ENCODE measurements at places on chromosomes 5 and 9. TPM values are rescaled to one million over a fixed set of nuclear protein-coding genes. Genes with fewer than 3 reads are reported as not detected.

DNA sequence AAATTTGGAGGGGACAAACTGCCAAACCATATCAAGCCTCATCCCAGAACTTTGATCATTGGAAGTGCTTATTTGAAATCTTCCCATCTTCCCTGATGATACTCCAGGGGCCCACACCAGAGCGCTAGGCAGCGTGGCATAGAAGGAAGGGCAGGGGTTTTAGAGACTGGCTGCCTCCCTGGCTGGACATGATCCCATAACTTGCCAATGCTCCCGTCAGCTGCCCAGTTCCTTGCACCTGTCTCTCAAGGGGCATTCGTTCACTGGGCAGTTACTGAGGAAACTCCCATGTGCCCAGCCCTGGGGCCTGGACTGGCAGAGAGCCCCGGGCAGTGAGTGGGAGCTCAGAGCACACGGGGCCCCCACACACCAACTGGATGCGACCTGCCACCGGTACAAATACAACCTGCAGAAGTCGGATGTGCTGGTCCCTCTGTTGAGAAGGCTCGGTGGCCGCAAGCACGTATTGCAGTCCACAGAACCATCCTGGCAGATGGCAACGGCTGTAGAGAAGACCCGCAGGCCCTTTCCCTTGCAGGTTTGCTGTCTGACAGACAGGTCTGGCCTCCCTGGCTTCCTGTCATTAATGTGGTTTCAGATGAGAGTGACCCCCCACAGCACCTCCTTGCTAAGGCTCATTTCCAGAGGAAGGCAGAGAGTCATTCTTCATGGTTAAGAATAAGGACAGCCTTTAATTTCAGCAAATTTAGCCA is 122.4 kb downstream of the MVB12B start:
- H3K27me3 ChIP-seq: no peaks in the 10 kb centered on the region
- no peak overlapping the region for H3K27ac ChIP-seq
- H3K4me3 ChIP-seq: no peak overlapping the region
- H3K36me3 ChIP-seq: no peaks in the 10 kb centered on the region
- H3K4me1 ChIP-seq: peaks cover 21% of the 10 kb centered on the region

DNA sequence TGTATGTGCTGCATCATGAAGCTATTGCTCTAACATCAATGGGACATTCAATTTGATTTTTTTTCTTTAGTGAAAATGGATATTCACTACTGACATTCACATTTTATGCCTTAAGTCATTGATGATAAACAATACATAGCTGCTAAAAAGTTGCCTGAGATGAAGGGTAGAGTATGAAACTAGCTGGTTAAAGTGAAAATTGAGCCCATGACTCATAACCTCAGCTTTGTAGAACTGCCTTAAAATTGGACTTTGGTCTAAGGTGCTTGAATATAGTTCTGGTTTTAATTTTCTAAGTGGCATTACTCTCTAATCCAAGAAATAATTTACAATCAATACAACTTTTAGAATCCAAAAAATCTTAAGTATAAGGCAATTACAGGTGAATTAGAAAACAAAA is 740.4 kb upstream of the RIOK2 start:
- H3K4me3 ChIP-seq: no peak overlapping the region
- H3K36me3 ChIP-seq: no peaks in the 10 kb centered on the region
- no peak for DNase-seq
- no peak overlapping the region for H3K27ac ChIP-seq
- no peaks in the 10 kb centered on the region for H3K27me3 ChIP-seq
- H3K4me1 ChIP-seq: no peaks in the 10 kb centered on the region

DNA sequence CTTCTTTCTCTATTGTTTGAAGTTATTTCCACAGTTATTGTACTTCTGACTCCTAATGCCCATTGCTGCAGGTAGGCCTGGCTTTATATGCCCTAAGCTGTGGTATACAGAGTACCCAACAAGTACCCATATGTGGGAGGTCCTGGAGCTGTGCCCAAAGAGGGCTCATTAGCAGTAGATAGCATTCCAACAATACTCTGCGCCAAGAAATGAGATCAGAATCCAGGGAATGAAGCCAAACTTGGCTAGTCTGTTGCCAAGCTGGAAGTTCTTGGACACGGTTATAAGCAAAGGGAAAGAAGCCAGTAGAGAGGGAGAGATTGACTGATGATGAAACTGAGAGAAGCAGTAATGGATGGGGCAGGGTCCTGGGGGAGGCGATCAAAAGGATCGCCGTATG is 29.7 kb upstream of the FAM169A start:
- peaks cover 11% of the 10 kb centered on the region for H3K4me1 ChIP-seq
- no peak overlapping the region for H3K4me3 ChIP-seq

DNA sequence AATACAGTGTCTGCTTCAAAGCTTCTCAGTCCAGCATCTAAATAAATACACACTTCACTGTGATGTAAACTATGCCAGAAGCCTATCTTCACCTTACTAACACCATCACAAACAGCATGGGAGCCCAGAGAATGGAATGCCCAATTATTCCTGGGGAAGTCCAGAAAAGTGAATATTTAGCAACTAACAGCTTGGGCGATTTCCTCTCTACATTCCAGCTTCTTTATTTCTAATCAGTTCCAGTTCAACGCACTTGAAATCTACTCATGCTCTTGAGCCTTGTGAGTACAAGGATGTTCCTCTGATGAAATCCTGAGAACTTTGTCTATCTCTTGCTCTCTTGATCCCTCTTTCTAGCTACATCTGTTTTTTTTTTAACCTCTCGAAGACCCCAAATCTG is 100.4 kb upstream of the C9orf72 start:
- H3K27me3 ChIP-seq: peaks cover 10% of the 10 kb centered on the region
- H3K4me1 ChIP-seq: no peaks in the 10 kb centered on the region
- no peak overlapping the region for H3K4me3 ChIP-seq
- no peak for DNase-seq
- no peaks in the 10 kb centered on the region for H3K36me3 ChIP-seq
- H3K27ac ChIP-seq: no peak overlapping the region

- no peak for DNase-seq
- H3K36me3 ChIP-seq: peaks cover 11% of the 10 kb centered on the region
- H3K4me1 ChIP-seq: peaks cover 2% of the 10 kb centered on the region
- no peak overlapping the region for H3K27ac ChIP-seq
Measured at GRCh38 chr5:151312756-151313324, 9.3 kb upstream of the SLC36A3 start.

GRCh38 chr9:76630916-76631315 is 133.3 kb upstream of the PCA3 start:
- peaks cover 22% of the 10 kb centered on the region for H3K4me1 ChIP-seq
- H3K36me3 ChIP-seq: no peaks in the 10 kb centered on the region
- no peak overlapping the region for H3K27ac ChIP-seq
- peaks cover 2% of the 10 kb centered on the region for H3K27me3 ChIP-seq
- H3K4me3 ChIP-seq: no peak overlapping the region

GRCh38 chr9:120438836-120439546 is 141.0 kb downstream of the CDK5RAP2 start:
- no peaks in the 10 kb centered on the region for H3K27me3 ChIP-seq
- DNase-seq: no peak
- peak overlapping the region; percentile 57 for H3K27ac ChIP-seq

DNA sequence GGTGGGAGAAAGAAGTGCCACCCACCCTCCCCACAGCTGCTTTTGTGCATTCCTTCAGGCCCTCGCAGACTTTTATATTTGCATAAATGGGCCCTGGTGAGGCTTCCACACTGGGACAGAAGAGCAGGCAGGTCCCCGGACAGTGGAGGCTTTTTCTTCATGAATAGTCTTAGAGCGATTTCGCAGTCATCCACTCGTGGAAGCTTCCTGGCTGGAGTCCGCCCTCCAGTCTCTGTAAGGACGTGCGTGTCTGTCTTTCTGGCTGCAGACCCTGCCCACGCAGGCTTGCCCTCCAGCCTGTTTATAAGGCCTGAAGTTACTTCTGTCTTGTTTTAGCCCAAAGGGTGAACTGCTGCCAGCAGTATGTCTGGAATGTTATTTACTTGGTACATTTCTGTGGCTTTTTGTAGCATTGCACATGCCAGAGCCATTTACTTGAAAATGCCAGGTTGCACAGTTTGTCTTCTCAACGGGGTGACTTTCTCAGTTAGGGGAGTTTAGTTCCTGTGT is 195.7 kb downstream of the AOPEP start:
- DNase-seq: no peak
- H3K4me1 ChIP-seq: peaks cover 6% of the 10 kb centered on the region
- H3K27ac ChIP-seq: no peak overlapping the region
- H3K36me3 ChIP-seq: no peaks in the 10 kb centered on the region

DNA sequence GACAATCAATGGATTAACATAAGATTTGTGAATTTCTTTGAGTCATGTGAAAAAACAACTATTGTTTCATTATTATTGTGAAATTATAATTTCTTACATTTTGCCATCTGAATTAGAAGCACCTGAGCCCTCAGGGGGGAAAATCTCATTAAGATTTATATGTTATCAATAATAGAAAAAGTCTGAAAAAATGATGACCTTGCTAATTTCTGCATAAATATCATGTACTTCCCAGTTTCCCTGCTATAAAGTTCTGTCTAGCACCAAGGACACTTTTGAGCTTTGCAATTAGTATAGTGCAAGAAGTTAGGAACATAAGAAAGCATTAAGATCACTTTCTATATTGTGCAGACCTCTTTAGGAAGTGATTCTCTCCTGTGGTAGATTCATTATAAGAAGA is 488.3 kb upstream of the TUSC1 start:
- H3K36me3 ChIP-seq: peaks cover 7% of the 10 kb centered on the region
- no peaks in the 10 kb centered on the region for H3K4me1 ChIP-seq
- no peak overlapping the region for H3K27ac ChIP-seq
- DNase-seq: no peak
- H3K4me3 ChIP-seq: no peak overlapping the region

GRCh38 chr5:140365941-140366340 is 5.9 kb downstream of the SLC4A9 start:
- no peak overlapping the region for H3K27ac ChIP-seq
- peaks cover 7% of the 10 kb centered on the region for H3K4me1 ChIP-seq
- H3K36me3 ChIP-seq: no peaks in the 10 kb centered on the region

DNA sequence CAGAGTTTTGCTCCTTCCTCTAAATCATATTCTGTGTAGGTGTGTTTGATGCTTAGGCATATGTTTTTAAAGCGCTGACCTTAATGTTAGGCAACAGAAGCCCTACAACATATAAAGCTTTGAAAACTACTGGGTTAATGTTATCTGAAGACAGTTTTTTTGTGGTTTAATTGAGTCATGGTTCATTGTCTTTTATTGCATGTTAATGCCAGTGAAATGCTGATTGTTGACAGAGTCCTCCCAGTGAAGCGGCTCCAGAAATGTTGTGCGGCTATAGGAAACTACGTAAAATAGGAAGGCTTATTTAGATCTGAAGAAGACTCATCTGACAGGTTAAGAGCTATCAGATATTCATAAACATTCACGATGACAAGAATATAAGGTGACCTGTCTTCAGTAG is 424.6 kb downstream of the CCDC171 start:
- no peak overlapping the region for H3K27ac ChIP-seq
- H3K36me3 ChIP-seq: no peaks in the 10 kb centered on the region
- peaks cover 5% of the 10 kb centered on the region for H3K4me1 ChIP-seq
- no peak for DNase-seq
- H3K27me3 ChIP-seq: peaks cover 13% of the 10 kb centered on the region

DNA sequence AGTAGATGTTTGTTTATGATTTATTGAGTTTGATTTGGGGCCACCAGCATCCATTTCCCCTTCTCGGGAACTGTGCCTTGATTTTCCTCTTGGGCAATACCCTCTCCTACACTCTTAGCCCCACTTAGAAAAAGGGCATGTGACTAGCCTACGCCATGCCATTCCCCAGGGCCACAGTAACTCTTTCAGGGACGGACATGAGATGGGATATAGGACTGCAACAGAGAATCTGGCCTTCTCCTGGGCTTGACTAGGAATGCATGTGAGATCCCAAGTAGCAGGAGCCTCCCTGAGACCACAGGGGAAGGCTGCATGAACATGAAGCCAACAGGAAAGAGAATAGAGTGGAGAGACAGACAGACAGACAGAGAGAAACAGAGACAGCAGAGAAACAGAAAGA is 30.7 kb upstream of the SPARC start:
- H3K36me3 ChIP-seq: no peaks in the 10 kb centered on the region
- H3K27me3 ChIP-seq: peaks cover 9% of the 10 kb centered on the region
- H3K4me1 ChIP-seq: no peaks in the 10 kb centered on the region
- H3K27ac ChIP-seq: no peak overlapping the region

DNA sequence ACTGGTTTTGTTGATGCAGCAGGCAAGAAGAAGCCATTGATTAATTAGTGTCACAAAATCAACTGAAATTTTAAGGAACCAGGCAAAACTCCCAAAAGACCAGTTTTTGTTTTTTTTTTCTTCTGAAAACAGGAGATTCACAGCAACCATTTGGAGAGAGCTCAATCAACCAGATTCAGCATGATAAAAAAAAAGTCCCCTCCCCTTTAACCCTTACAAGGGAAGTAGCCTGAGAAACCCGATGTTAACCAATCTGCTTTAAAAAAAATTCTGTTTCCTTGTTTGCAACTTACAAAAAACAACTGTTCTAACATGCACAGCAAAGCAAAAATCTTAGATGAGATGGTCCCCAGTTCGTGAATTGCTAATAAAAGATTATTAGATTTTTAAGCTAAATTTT is 59.7 kb downstream of the HMHB1 start:
- DNase-seq: no peak
- H3K4me3 ChIP-seq: no peak overlapping the region
- peaks cover 11% of the 10 kb centered on the region for H3K27me3 ChIP-seq
- no peak overlapping the region for H3K27ac ChIP-seq
- no peaks in the 10 kb centered on the region for H3K4me1 ChIP-seq

DNA sequence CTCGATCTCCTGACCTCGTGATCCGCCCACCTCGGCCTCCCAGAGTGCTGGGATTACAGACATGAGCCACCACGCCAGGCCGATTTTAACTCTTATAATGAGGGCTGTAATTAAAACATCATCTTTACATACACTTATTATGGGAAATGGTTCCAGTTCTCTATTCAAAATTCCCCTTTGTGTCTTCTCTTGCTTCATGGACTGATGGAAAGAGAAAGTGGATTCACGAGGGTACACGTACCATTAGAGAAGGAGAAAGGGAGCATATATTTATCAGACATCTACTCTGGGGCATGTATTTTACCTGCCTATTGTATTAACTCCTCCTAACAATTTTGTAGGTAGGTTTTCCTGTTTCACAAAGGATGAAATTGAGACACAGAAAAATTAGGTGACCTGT is 31.1 kb downstream of the PTGS1 start:
- H3K4me1 ChIP-seq: peaks cover 7% of the 10 kb centered on the region
- no peak for DNase-seq
- no peak overlapping the region for H3K4me3 ChIP-seq

DNA sequence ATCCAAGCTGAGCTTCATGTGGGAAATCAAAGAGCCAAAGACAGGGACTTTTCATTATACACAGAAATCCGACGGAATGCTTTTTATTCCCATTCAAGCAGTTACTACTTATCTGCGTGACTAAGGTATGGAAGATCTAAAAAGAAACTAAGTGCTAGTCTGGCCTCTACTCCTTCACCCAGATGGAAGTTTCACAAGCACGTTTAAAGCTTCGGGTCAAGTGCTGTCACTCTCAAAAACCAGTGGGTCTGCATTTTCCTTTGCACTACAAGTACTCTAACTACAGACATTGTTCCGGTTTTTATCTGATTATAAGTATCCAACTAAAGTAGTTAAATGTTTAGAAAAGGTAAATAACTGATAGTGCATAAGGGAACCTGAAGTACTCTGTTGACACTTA is 13.7 kb upstream of the MTAP start:
- DNase-seq: no peak
- no peak overlapping the region for H3K27ac ChIP-seq
- peaks cover 5% of the 10 kb centered on the region for H3K4me1 ChIP-seq
- H3K36me3 ChIP-seq: no peaks in the 10 kb centered on the region
- H3K4me3 ChIP-seq: no peak overlapping the region
- H3K27me3 ChIP-seq: peaks cover 51% of the 10 kb centered on the region

Gene TMEM174
- total RNA-seq: not detected

Gene TCOF1
- 140 TPM for total RNA-seq

Gene PKD2L2
- total RNA-seq: not detected

Gene GFI1B
- not detected for total RNA-seq

Gene F12
- 0.45 TPM for total RNA-seq

Gene SPATA31C1
- total RNA-seq: not detected

Gene CARD6
- 3.7 TPM for total RNA-seq

Gene RABGAP1
- 27.6 TPM for total RNA-seq
